K562 (cell line): ENCODE measurements at places on chromosomes 1 and 21.

DNA sequence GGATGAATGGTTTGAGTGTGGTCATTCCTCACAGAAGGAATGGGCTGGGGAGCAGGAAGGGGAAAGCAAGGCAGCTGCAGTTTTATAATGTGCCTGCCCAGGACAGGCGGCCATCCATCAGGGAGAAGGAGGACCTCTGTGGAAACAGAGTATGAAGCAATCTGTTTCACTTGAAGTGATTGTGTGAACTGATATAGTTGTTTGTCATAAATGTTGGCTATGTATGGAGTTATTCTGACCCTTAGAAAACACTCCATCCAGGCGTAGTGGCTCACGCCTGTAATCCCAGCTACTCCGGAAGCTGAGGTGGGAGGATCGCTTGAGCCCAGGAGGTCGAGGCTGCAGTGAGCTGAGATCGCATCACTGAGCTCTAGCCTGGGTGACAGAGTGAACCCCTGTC is 46.5 kb downstream of the NENF start:
- no peak for DNase-seq

DNA sequence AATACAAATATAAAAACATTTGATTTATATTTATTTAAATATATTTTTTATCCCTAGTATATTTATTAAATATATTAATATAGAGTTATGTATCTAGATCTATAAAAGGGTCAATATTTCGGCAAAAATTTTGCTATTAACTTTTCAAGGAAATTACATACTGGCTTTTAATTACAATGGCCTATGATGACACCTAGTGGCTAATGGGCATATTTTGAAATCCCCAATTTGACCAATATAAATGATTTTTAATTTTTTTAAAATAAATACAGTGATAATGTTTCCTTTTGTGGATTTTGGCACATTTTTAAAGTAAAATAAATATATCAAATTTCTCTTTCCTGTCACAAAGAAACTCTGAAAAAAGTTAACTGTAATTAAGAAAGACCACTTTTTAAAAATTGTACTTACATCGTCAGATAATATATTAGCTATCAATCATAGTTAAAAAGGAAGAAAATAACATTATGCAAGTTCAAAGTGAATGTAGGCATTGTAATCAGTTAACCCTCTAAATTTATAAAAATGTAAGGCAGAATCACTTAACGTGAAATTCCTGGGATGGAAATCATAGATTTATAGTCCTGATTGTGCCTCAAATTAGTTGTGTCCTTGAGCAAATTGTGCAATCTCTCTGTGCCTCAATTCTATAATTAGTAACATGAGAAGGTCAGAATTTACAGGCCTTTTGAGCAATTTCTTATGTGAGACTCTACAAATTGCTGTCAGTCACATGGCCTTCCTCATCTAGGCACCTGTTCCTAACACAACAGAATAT is 25.6 kb upstream of the RGS13 start:
- no peak for DNase-seq

DNA sequence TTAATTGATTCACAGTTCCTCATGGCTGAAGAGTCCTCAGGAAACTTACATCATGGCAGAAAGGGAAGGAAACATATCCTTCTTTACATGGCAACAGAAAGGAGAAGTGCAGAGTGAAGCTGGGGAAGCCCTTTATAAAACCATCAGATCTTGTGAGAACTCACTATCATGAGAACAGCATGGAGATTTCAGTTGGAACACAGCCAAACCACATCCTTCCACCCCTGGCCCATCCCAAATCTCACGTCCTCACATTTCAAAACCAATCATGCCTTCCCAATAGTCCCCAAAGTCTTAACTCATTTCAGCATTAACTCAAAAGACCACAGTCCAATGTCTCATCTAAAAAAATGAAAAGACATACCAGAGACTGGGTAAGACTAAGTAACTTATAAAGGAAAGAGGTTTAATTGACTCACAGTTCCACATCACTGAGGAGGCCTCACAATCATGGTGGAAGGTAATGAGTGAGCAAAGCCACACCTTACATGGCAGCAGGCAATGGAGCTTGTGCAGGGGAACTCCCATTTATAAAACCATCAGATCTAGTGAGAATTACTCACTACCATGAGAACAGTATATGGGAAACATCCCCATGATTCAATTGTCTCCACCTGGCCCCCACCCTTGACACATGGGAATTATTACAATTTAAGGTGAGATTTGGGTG is 105.2 kb downstream of the MRPL39 start:
- DNase-seq = no peak

DNA sequence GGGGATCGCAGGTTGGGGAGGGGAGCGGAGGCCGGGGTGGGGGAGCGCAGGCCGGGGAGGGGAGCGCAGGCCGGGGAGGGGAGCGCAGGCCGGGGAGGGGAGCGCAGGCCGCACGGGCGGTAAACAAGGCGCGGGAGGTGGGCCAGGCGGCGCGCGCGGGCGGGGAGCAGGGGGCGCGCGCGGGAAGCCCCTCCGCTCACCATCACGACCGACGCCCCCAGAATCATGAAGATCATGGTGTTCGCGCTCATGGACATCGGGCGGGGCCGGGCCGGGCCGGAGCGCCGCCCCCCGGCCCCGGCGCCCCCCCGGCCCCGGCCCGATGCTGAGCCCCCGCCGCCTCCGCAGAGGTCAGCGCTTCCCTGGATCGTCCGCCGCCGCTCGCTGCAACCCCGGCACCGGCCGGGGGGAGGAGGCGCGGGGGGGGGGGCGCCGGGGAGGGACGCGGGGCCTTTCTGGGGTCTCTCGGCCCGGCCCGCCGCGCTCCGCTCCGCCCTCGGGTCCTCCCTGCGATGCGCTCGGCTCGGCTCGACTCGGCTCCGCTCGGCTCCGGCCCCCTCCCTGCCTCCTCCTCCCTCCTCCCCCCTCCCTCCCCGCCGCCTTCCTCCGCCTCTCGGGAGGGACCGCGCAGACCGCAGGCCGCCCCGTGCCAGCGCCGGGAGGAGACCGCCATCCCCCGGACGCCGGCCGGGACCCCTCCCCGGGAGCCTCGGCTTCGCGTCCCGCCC is at the start of gene TMEM240:
TSS of gene TMEM240 (minus strand) at position 535 of the 728 bp plus-strand sequence. CDS start at position 257, 278 bp downstream.
- DNase-seq = no peak

- no peak for DNase-seq
These were observed 10.3 kb upstream of the PHTF1 start for GRCh38 chr1:113769601-113769970.

GRCh38 chr1:202630541-202630940 is 79.7 kb downstream of the SYT2 start:
- no peak for DNase-seq

DNA sequence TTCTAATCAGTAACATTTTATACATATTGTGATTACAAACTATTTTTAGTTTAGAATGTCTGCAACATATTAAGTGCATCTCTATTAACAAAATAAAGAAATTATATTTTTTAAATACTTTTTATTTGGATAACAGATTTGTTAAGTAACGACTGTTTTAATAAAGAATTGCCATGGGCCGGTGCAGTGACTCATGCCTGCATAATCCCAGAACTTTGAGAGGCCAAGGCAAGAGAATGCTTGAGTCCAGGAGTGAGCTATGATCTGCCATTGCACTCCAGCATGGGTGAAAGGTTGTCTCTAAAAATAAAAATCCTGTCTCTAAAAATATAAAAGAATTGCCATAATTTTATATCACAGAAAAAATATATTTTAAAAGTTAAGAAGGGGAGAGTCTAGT is 4.1 kb downstream of the LRRIQ3 start:
- no peak for DNase-seq

DNA sequence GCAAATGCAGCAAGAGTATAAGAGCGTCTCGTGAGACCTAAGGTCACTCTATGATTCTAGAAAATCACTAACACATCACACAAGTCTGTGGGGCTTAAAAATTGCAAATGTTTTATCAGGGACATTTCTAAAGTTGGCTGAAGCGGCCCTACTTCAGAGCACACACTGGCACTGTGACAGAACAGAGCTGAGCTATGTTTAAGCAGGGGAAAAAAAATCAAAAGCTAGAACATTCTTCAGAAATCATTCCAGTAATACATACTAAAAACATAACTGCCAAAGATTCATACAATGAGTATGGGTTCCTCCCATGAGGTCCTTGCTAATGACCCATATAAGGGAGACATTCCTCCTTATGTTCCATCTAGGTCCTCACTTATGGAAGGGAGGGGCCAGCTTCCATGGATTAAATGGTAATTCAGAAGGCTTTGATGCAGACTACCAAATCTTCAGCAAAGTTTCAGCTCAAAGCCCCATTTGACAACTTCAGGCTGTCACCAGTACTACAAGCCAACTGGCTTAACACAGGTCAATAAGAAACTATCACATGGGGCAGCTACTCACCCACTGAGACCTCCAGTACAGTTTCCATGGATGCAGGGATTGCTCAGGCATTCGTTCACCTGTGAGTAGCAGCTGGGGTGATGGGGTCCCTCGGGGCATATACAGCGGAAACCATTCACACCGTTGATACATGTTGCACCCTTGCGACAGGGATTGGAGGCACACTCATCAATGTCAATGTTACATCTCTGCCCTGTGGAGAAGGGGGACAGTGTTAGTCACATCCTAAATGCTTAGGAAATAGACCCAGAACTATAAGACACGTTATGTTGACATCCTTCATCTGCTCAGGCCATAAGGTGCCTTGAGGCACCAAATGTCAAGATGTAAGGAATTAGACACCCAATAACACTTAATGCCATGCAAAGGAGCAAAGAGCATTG is 58.4 kb upstream of the ADAM30 start:
- no peak for DNase-seq

- DNase-seq = no peak
These were observed 77.1 kb downstream of the CLSTN1 start for GRCh38 chr1:9746651-9747050.

DNA sequence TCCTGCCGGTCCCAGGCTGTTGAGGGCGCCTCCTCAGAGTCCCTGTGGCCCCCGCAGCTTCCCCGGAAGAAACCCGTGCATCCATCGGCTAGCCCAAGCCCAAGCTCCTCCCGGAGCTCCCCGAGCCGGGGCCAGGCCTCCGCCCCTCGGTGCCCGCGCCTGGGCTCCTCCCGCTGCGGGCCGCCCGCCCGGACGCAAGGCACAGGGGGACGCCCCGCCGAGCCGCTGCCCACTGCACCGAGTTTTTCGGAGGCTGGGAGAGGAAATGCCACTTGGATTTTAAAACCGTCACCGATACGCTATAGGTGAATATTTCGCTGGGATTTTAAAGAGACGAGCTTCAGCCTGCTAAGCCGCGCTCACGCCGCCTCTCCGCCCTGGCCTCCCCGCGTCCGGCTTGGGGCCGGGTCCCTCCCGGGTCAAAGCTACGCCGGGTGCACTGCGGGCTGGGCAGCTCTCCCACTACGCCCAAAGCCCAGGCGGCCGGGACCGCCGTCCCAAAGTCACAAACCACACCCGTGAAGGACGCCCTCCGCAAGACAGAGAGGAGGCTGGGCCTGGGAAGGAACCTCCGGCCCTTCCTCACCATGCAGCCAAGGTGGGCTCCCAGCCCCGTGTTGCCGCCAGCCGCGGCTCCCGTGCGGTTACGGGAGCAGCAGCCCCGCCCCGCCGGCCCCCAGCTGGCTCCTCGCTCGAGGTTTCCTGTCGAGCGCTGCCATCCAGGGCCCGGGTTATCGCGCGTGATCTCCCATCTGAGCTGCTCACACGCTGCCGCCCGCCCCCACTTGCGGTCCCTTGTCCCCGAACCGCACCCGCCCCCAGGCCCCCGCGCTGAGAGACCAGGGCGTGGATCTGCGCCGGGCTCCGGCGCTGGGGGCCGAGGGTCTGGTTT is 63.2 kb downstream of the CD247 start:
- DNase-seq = peak; percentile 74

DNA sequence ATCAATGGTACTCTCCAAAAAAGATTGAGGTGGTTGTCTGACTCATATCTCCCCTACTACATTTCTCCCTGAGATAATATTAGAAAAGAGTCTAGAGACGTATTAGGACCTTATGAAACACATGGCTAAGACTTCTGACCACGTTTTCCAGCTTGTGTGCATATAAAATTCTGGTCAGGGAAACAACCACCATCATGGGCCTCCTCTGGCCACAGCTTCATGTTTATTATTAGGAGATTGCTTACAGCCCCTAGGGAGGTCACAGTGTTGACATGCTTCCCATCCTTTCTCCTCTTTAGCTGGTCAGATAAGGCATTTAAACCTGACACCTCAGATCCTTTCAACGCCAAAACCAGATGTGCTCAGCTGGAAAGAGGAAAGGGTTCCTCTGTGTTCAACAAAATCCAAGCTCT is 620.2 kb downstream of the PLPP3 start:
- DNase-seq = no peak

- no peak for DNase-seq
These were observed 22.1 kb upstream of the NCF2 start for GRCh38 chr1:183612407-183612806.

GRCh38 chr1:165988275-165988674 is 160.9 kb downstream of the UCK2 start:
- no peak for DNase-seq

DNA sequence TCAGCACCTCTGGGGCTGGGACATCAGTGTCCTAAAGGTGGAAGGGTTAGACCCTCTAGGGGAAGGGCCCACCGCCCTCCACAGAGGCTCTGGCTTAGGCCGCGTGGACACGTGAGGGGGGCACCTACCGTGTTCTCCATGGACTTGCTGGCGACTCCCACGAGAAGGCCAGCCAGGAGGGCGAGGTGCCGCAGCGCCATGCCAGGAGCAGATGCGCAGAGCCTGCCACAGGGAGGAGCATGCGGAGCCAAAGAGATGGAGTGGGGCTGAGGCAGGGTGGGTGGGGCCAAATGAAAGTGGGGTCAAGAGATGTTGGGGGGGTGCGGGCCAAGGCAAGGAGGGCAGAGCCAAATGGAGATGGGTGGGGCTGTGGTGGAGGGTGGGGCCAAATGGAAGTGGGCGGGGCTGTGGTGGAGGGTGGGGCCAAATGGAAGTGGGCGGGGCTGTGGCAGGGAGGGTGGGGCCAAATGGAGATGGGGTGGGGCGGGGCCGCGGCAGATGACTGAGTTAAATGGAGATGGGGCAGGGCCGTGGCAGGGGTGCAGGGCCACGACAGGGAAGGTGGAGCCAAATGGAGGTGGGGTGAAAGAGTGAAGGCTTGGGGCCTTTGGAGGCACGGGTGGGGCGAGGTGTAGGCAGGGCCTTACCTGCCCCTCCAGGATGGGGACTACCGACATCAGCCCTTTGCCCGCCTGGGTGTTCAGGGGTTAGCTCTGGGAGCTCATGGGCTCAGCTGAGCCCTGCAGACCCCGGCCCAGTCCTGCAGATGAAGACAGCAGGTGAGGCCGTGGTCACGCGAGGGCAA is 17.4 kb upstream of the RNF223 start:
- peak; percentile 91 for DNase-seq

GRCh38 chr1:181607524-181607923 is 124.2 kb downstream of the CACNA1E start:
- DNase-seq = no peak

- DNase-seq = no peak
These were observed 126.7 kb downstream of the NTNG1 start for GRCh38 chr1:107267489-107267888.
